ENCODE measurements at places on chromosomes 7 and 10.

DNA sequence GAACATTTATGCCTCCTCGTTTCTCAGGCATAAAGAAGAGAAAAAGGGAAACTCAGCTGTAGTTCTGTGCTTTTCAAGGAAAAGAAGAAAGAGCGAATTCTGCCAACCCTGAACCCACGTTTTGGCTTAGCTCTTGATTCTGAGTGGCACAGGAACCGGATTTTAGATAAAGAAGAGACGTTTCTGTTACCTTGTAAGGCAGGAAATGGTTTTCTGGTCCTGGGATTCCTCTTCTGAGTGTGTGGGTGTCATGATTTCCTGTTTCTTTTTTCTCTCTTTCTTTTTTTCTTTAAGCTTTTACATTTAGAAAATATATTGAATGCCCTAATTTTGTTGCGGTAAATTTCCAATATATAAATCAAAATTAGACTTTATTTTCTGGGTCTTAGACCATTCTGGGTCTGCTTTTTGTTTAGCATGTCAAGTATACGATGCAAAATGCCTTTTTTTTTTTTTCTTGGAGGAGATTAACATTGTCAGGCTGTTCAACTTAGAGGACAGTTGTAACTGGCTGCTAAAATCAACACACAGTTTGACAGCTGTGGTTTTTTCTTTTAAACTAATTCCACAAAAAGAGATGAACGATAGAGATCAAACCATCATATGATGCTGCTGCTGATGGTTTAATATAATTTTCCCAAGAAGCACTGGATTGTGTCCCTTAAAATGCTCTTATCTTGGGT lies 190.8 kb downstream of the GATA3 start:
- no peaks in the 10 kb centered on the region for H3K27me3 ChIP-seq
- no peak overlapping the region for H3K4me3 ChIP-seq
- DNase-seq = peak; percentile 41
- H3K4me1 ChIP-seq = peaks cover 14% of the 10 kb centered on the region

GRCh38 chr7:2667843-2668242 lies 20.2 kb upstream of the AMZ1 start:
- H3K4me3 ChIP-seq = no peak overlapping the region
- H3K27ac ChIP-seq = no peak overlapping the region
- peaks cover 6% of the 10 kb centered on the region for H3K4me1 ChIP-seq
- peaks cover 3% of the 10 kb centered on the region for H3K36me3 ChIP-seq
- H3K27me3 ChIP-seq = no peaks in the 10 kb centered on the region
- DNase-seq = no peak

DNA sequence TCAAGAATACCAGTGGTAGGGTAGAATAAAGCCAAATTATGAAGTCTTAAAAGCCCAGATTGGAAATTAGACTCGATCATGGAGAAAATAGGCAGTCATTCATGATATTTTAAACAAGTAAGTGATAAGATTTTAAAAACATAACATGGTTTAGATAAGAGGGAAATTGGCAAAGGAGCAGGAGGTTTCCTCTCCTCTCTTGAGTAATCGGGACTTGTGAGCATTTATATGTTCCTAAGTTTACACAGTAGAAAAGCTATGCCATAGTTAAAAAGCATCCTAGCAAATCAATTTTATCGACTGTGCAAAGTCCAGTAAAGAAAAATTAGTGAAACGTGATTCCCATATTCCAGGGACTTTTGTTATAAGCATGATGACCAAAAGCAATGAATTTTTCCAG lies 313.2 kb downstream of the AHR start:
- no peak for DNase-seq
- no peaks in the 10 kb centered on the region for H3K27me3 ChIP-seq
- H3K36me3 ChIP-seq = no peaks in the 10 kb centered on the region
- H3K4me3 ChIP-seq = no peak overlapping the region

DNA sequence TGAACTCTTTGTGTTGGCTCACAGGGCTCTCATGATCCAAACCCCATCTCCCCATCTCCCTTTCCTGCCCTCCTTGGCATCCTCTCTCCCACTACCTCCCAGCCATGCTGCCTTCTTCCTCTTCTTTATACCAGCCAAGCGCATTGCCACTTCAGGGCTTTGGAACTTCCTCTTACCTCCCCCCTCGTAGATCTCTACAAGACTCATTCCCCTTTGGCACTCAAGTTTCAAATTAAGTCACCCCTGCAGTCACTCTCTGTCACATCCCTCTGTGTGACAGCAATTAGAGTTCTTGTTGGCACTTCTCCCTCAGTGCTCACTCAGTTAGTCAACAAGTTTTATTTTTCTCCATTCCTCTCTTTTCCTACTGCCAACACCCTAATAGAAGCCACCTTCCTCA lies 20.8 kb upstream of the NRP1 start:
- no peaks in the 10 kb centered on the region for H3K4me1 ChIP-seq
- no peak overlapping the region for H3K27ac ChIP-seq
- no peak overlapping the region for H3K4me3 ChIP-seq
- no peaks in the 10 kb centered on the region for H3K27me3 ChIP-seq

DNA sequence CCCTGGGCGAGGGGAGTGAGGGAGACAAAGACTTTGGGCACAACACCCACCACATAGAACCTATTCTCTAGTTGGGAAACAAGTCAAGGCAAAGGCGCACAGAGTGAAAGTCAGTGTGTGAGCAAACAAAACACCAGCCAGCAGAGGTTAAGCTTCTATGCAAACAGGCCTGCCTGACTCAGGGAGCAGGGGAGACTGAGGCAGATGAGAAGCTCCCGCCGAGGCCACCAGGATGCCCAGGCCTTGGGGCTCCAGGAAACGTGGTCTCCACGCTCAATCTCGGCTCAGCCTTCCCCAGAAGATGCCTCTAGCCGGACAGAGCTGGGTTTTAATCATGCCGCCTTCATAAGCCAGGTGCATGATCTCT lies 74.1 kb upstream of the KCNMA1 start:
- H3K27me3 ChIP-seq = peaks cover 13% of the 10 kb centered on the region
- DNase-seq = no peak
- H3K27ac ChIP-seq = no peak overlapping the region
- no peaks in the 10 kb centered on the region for H3K36me3 ChIP-seq
- peaks cover 6% of the 10 kb centered on the region for H3K4me1 ChIP-seq

GRCh38 chr7:220151-220841 lies 27.9 kb downstream of the FAM20C start:
- H3K36me3 ChIP-seq = no peaks in the 10 kb centered on the region
- H3K27ac ChIP-seq = no peak overlapping the region
- DNase-seq = no peak
- no peaks in the 10 kb centered on the region for H3K27me3 ChIP-seq
- no peak overlapping the region for H3K4me3 ChIP-seq

GRCh38 chr7:14978687-14979086 lies 76.1 kb upstream of the DGKB start:
- no peak for DNase-seq
- no peaks in the 10 kb centered on the region for H3K4me1 ChIP-seq
- H3K27ac ChIP-seq = no peak overlapping the region
- no peaks in the 10 kb centered on the region for H3K36me3 ChIP-seq

All from common myeloid progenitor, CD34-positive (primary cell).